ENCODE measurements at places on chromosomes 2 and 18.
A peak's percentile ranks its signal among the peaks of the same experiment; 100 is the strongest.

- DNase-seq: no peak
These were observed 53.0 kb upstream of the CCDC150 start for GRCh38 chr2:196586511-196586991.

- peak; percentile 19 for DNase-seq
These were observed 5.5 kb downstream of the SERPINE2 start for GRCh38 chr2:224033601-224034000.

GRCh38 chr2:29747786-29748470, 173.5 kb downstream of the ALK start:
- DNase-seq: peak; percentile 59

GRCh38 chr2:102749938-102750337, 11.9 kb upstream of the TMEM182 start:
- DNase-seq: peak; percentile 36

GRCh38 chr18:35451032-35451431, 46.7 kb downstream of the INO80C start:
- no peak for DNase-seq

DNA sequence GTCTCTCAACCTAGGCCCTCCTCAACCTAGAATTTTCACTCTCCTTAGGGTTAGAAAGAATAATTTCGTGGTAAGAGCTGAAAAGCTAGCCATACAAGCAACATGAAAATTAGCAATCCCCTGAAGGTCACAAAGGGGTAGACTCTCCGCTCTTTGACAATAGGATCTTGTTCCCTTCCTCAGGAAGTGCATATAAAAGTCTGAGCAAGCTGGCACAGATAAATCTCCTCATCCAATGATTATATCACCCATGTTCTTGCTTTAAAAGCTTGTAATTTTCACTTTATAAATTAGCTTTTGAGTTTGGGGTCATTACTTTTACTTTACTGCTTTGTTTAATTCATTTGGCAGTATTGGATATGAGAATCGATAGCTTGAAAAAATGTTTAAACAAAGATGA, 852.3 kb upstream of the CRIM1 start:
- DNase-seq: no peak

DNA sequence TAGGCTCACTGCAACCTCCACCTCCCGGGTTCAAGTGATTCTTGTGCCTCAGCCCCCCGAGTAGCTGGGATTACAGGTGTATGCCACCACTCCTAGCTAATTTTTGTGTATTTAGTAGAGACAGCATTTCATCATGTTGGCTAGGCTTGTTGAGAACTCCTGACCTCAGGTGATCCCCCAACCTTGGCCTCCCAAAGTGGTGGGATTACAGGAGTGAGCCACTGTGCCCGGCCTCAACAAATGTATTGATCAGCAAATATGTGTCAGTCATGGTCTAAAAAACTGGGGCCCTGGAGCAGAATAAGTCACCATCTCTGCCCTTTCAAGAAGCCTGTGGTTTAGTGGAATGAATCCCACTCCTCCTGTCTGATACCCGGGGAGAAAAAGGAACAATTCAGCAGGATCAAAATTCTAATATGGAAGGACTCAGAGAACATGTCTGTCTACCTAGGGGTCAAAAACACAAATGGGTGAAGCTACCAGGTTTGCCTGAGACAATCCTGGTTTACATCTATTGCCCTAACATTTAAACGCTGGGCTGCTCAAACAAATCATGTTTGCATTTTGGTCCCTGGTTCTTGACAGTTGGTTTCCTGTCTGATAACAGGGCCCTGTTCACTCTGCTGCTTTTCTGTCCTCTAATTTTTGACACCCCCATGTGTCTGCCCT, 21.6 kb downstream of the GCKR start:
- no peak for DNase-seq

GRCh38 chr2:147806846-147807245, 38.0 kb upstream of the ACVR2A start:
- DNase-seq: no peak

DNA sequence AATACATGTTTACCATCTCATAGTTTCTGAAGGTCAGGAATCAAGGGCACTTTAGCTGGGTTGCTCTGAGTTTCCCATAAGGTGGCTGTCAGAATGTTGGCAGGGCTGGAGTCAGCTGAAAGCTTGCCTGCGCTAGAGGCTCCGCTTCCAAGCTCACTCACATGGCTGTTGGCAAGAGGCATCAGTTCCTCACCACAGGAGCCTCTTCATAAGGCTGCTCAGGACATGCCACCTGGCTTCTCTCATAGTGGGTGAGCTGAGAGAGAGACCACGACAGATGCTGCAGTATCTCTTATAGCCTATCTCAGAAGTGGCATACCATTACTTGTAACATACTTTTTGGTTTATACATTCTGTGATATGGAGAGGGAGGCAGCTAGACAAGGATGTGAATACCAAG, 7.2 kb downstream of the HADHB start:
- DNase-seq: no peak

- no peak for DNase-seq
These were observed 4.8 kb downstream of the MTA3 start for GRCh38 chr2:42573256-42573655.

- DNase-seq: no peak
These were observed 21.8 kb upstream of the GIGYF2 start for GRCh38 chr2:232675381-232675780.

GRCh38 chr18:37282386-37283037, 283.1 kb downstream of the CELF4 start:
- no peak for DNase-seq

GRCh38 chr2:113198790-113199612, 25.2 kb downstream of the PSD4 start:
- peak; percentile 80 for DNase-seq

DNA sequence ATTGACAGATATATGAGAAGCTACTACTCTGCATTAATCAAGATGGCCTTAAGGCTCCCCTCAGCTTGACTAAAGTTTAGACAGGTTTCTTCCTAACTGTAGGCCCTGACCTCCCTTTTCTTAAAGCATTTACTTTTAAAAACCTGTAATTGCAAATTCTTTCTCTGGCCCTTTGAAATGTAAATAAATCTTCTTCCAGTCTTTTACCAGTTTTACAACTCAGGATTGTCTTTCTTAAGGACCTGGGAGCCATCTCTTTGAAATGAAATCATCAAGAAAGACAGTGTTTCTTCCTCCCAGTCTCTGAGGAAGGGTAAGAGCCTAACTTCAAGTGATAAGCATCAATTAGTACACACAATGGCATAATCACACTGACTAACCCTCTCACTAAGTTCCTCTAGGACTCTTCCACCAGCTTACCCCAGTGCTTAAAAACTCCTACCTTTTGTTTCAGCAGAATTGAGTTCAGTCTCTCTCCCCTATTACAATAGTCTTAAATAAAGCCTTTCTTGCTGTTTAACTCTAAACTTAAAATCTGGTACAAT, 58.7 kb upstream of the CDH20 start:
- DNase-seq: no peak

DNA sequence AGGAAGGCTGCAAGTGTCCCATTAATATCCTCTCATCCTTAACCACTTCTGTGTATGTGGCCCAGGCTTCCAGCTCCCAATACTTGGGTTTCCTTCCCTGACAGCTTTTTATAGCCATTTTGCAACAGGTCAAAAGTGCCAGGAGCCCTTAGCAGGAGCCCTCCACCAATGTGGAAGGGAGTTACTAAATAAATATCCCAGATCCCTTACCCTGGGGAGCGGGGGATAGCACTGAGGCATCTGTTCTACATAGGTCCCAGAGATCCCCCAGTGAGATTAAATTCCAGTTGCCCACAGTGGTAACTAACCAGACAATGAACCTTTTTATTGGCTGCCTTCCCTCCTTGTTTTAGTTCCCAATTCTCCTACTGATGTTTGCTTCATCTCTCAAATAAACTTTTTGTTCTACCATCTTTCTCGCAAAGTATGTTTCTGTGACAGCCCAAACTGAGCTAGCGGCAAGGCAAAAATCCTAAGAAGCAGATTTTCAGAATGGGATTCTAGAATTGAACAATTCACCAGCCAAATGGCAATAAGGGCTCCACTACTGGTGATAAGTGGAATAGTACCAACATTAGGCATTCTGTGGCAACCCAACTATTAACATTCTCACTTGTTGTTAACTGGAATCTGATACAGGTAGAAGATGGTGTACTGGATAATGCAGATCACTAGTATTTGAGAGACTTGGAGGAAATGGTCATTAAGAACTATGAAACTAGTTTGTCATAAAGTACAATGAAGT, 83.9 kb upstream of the MAPRE2 start:
- DNase-seq: no peak

DNA sequence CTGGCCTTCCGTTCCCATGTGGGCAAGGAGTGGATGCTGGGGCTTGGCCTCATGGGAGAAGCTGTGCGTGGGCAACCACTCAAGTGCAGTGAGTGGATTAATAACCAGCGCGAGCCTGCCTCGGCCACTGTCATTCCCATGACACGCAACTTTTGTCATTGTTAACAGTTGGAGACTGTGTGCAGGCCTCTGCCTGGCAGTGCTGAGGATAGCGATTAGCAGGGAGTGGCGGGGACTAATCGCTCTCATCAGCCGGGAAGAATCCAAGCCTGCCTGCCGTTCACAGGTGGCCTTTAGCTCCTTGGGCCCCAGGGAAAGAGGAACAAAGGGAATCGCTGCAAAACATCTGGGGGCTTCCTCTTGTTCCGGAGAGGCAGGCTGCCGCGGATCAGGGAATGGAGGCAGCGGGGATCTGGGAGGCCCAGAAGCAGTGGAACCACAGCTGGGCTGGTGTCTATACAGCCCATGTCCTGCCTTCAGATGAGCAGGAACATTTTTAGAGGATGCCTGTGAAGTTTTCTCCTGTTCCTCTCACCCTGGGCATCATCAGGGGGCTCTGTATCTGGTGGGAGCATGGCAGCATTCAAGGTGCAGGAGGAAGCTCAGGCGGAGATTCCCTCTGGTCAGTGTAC, 53.8 kb downstream of the CTIF start:
- no peak for DNase-seq

GRCh38 chr2:237306083-237306786, 107.7 kb downstream of the COL6A3 start:
- DNase-seq: no peak

DNA sequence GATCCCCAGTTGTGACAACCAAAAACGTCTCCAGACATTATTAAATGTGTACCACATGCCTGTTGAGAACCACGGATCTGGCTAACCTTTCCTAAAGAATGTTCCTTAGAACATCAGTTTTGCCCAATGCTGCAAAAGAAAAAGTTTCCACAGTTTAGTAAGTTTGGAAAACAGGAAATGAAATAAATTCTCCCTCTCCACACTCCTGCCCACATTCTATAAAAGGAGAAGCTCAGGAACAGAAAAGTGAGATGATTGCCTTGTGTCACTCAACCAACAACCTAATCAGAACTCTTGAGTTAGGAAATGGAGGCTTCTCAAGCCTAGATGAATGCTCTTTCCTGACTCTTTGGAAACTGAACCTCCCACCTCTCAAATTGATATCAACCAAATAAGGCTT, 56.1 kb upstream of the NFE2L2 start:
- peak; percentile 68 for DNase-seq

- peak; percentile 82 for DNase-seq
These were observed 49.6 kb upstream of the ITSN2 start for GRCh38 chr2:24409700-24410556.

DNA sequence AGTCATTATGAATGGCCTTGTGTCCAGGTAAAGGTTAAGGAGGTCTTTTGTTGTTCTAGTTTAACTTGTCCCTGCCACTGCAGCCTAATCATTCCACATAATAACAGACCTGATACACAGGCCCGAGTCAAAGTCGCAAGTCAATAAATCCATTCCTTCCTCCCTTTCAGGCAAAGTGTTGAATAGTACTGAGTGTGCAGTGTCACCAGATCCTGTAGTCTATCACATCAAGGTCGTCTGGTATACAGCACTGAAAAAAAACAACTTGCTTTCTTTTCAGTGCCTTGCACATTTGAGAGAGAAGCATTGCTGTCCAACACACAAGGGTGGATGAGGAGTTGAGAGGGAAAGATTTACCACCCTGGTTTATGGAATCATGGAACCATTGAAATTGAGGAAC, 606.2 kb downstream of the BCL11A start:
- DNase-seq: no peak

GRCh38 chr2:8543383-8544170, 138.3 kb upstream of the ID2 start:
- peak; percentile 96 for DNase-seq

DNA sequence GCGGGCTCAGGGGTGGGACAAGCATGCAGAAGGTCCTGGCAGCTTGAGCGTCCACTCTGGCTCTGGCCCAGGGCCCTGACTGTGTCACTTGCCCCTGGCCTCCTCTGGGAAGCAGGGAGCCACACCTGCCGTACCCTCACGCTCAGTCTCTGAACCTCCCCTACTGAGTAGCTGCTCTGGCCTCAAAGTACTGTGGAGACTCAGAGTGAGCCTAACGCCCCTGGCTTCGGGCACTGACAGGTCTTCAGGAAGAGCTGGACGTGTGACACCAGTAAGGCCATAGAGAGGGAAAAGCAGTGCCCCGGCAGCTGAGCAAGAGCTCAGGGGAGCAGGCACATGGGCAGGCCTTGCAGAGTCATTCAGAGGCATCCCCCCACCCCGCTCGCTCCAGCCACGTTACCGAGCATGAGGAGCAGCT, 73.3 kb downstream of the SFXN5 start:
- DNase-seq: no peak

DNA sequence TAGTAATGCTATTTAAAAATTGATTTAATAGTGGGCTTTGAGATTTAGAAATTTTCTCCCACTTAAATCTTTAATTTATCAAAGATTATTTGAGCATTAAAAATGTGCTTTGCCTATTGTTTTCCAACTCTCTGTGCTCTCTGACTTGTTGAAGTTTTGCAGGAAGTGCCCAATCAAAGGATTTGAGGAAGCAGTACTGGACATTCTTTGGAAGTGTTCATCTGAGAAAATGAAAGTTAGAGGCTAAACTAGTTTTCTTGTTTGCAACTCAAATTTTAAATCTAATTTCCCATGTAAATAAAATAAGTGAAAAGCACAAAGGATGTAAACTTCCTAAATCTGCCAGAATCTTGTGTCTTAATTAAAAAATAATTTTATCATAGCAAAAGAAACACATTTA, 89.1 kb downstream of the CAMKMT start:
- DNase-seq: no peak

DNA sequence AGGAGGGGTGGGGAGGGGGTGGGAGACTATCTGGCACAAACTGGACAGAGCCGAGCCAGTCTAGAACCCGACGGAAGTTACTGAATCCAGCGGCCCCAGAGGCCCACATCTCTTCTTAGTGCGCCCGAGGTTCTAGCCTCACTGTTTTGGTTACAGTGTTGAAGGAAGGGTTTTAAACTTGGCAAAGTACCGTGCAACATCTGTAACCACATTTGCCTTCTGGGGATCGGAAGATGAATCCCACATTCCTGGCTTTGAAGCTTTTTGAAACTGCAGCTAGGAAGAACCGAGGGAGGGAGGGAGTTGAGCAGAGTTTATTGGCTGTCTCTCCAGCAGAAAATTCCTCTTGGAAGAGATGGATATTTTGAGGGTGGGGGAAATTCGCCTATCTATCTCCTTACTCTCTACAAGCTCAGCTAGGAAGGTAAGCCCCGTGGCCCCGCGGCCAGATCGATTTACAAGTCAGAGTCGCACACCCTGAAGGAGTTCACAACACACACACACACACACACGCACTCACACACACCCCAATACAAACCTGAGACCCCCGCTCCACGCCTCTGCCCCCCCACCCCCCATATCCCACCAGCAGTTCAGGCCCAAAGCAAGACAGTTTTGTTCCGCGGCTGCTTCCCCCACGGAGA, 1.0 kb downstream of the ACVR1 start:
- DNase-seq: peak; percentile 25

All from suppressor macrophage treated with lipopolysaccharide for 1 hour (primary cell).